ENCODE measurements at places on chromosomes 4 and X.

GRCh38 chrX:8245411-8245810 lies 74.3 kb upstream of the VCX2 start:
- no peak for DNase-seq

DNA sequence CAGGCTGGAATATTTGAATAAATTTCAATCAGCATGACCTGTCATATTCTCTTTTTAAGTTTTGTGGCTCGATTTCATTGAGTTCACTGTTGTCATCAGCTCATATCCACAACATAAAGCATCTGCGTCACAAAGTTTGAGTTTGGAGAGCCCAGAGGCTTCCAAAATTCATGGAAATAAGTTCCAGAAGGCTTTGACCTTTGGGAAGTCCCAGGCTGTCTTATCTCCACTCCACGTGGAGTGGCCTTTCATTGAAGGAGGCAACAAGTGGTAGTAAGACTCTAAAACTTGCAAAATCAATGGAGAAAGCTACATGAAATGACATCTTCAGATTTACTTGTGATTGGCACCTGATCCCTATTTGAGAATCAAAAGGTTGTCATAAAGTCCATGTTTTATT lies 54.1 kb upstream of the UNC5C start:
- DNase-seq, result no peak

- DNase-seq, result no peak
Measured at GRCh38 chr4:85210353-85210752, 243.9 kb upstream of the WDFY3 start.

GRCh38 chr4:2599304-2599654 lies 62.8 kb downstream of the FAM193A start:
- no peak for DNase-seq

DNA sequence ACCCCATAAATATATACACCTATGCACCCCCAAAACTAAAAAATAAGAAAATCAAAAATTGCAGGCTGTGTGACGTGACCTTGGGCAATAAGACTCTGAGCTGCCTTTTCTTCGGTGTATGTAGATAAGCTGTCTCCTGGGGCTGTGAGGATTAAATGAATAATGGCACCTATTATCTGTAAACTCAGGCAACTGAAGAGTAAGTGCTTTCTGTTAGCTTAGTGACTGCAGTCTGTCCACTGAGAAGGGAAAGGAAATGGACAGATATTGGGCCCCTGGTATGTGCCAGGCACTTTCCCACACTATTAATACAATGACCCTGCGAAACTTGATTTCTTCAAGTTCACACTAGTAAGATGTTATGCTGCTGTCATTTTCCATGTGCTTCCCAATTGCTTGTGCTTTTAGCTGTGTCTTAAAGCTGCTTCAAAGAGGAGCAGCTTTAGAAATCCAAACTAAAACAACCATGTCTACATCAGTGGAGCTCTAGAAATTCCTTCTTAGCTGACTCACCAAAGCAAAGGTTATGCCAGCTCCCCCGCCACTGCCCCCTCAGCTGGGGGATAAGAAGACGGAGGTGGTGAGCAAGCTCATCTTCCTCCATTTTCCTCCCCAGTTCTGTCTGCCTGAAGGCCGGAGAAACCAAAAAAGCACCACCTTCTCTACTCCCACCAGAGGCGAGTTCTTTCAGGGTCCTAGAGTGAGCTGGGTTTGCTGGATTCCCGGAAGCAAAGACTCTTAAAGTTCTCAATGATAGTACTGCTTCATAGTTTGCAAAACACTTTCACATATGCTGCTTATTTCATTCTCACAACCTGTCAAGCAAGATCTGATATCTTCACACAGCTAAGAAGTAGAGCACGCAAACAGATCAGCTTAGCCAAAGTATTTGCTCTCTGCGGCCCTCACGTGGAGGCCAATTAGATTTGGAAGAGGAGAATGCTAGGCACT lies 8.8 kb upstream of the DGAT2L6 start:
- no peak for DNase-seq

GRCh38 chrX:32281853-32282252 lies 929.5 kb downstream of the DMD start:
- DNase-seq, result no peak

- DNase-seq, result no peak
Measured at GRCh38 chrX:15956681-15957080, 102.1 kb upstream of the AP1S2 start.

DNA sequence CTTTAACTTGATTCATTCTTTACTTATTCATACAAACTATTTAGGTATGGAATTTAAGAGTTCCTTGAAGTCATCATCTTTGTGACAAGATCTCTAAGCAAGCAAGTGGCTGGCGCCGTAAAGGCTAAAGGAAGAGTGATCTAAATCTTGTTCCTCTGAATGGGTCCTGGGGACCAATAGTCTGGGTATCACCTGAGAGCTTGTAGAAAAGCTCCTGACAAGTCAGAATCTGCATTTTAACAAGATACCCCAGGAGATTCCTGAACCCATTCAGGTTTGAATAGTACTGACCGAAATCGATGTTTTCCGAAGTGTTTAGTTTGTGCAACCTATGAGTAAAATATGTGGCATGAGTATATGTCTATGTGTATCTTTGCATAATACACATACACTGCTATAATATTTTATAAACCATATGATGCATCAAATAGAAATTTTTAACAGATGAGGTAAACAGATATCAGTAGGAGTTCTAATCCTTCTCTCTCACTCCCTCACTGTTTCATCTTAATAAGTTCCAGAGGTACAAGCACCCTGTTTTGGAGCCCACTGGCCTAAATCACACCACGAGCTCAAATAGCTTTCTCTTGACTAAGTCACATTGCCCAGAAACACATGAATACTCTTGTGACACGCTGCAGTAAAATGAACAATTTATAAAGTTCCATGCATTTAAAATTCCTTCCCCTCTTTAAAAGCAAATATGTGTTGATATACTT lies 170.0 kb downstream of the RELL1 start:
- DNase-seq, result no peak

- DNase-seq, result no peak
Measured at GRCh38 chr4:5711479-5712184, 631 bp downstream of the EVC start.

- DNase-seq, result no peak
Measured at GRCh38 chr4:170697845-170698244, 608.1 kb upstream of the AADAT start.

DNA sequence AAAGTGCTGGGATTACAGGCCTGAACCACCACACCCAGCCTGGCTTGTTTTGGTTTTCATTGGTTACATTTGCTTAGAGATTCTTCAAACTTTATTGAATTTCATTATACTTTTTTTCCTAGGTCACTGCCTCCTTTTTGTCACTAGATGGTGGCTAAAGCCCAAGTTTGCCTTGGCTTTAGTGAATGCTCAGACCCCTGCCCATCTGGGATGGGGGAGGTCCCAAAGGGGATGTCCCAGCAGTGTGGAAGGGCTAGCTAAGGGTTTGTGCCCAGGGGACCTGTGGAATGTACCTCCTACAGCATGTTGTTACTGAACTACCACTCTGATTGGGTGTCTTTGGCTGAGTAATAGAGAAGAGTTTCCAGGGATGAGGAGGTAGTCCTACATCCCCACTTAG lies 58.4 kb downstream of the CEP135 start:
- no peak for DNase-seq

- DNase-seq, result no peak
Measured at GRCh38 chr4:185831125-185831815, 19.3 kb upstream of the SORBS2 start.

- DNase-seq, result no peak
Measured at GRCh38 chr4:74456056-74456744, 11.3 kb downstream of the AREG start.

DNA sequence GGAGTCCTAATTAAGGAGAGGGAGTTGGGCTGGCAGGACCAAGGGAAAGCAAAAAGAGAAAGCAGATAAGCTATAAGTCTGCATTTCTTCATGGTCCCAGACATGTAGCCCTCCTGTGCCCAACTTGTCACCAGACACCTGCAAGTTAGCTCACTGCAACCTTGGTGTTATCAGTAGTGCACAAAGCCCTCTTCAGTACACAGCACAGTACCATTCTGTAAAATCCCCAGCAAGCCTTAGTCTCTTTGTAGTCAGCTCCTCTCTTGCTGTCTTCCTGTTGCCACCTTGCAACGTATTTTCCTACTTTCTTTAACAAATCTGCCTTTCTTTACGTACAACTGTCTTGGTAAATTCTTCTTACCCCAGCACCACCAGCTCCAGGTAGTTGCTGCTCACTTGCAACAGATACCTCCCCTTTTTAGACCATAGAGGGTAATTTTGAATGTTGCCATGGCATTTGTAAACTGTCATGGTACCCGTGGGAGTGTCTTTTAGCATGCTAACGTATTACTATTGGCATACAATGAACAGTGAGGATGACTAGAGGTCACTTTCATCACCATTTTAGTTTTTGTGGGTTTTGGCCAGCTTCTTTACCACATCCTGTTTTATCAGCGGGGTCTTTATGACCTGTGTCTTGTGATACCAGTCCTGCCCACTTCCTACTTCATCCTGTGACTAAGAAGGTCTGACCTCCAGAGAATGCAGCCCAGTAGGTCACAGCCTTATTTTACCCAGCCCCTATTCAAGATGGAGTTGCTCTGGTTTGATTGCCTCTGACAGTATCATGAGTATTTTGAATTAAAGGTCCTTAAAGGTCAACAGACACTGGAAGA lies 28.3 kb upstream of the AP1S2 start:
- no peak for DNase-seq

GRCh38 chr4:121209171-121209570 lies 45.0 kb upstream of the TNIP3 start:
- DNase-seq, result no peak

DNA sequence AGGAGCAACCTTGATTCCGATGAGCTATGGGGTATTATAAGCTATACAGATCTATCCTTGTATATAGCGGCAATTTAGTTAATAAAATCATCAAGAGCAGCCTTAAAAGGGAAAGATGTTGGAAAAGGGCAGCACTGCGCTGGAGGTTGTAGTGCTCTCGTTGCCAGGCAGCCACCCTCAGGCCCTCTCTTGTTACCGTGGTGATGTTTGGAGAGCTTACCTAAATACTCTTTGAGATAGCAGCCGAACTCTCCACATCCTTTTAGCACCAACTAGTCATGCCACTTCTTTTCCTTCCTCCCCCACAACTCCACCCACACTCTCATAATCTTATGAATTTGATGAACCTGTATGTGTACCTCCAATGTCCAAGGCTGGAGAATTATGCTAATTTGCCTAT lies 3.8 kb upstream of the RADX start:
- peak; percentile 70 for DNase-seq

DNA sequence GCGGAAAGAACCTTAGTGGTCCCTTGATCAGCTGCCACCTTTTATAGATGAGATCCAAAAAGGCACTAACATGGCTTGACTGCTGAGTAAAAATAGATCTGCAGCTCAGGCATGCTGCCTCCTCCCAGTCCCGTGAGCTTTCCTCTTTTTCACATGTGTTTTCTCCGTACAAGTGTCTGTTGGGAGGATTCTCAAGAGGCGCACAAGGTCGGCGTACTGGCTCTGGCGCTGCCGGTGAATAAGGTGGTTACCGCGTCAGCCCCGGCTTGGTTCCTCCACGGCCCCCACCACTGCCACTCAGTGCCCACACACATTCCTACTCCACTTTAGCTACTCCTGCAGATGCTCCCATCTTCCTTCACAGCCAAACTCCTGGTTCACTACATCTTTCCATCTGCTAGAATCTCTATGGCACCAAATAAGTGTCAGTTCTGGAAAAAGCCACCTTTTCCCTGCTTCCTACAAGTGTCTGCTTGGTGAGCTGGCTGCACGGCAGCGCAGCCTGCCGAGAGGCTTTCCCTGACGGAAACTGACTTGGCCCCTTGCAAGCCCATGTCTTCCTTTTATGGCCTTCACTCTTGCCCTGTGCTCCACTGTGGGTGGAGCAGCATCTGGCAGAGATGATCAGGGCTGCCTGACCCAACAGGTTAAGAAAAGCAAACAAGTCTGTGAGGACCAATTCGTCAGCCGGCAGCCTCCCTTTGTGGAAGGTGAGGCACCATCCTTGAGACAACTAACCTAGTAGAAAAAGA lies 99.8 kb downstream of the KLHL8 start:
- no peak for DNase-seq

DNA sequence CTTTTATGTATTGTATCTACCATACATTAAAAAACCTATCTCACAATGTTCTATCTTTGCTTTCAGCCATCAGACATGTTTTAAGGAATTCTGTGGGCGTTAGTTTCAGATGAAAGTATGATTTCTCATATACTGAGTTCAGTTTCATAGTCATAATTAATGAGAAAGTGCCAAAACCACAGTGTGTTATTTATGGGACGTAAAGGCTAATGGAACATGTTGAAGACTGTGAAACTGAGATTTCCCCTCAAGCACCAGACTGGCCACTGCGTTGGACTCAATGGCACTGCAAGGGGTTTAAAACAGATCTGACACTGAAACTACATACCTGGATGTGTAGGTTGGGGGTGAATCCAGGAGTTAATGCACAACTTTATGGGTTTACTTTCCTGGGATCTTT lies 32.0 kb downstream of the F8 start:
- DNase-seq, result no peak

DNA sequence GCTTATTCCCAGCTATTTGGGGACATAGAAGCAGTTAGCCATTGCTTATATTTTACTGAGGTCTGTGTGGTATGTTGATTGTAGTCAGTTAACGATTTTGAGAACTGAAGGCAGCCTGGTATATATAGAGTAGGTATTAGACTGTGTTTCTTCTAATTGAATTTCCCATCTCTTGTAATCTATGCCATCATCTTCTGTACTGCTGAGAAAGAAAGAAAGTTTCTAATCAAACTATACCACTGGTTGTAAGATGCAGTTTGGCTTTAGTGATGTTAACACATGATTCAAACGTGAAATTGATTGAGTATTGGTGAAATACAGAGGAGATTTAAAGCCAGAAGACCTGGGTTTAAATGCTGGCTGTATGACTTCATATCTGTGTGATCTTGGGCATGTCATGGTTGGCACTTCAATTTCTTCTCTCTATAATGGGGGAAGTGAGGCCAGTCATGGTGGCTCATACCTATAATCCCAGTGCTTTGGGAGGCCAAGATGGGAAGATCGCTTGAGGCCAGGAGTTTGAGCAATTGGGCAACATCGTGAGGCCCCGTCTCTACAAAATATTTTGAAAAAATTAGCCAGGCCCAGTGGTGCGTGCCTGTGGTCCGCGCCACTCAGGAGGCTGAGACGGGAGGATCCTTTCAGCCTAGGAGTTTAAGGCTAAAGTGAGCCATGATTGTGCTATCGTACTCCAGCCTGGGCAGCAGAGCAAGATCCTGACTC lies 11.6 kb downstream of the HTT start:
- no peak for DNase-seq
